ENCODE measurements at places on chromosomes 1 and 21.

GRCh38 chr1:27689423-27690173, 17.6 kb upstream of the IFI6 start:
- no peak for DNase-seq

- no peak for DNase-seq
These were observed 526.3 kb downstream of the MATN1 start for GRCh38 chr1:30196872-30197638.

GRCh38 chr1:5770981-5771765, 221.1 kb downstream of the NPHP4 start:
- DNase-seq, result no peak

DNA sequence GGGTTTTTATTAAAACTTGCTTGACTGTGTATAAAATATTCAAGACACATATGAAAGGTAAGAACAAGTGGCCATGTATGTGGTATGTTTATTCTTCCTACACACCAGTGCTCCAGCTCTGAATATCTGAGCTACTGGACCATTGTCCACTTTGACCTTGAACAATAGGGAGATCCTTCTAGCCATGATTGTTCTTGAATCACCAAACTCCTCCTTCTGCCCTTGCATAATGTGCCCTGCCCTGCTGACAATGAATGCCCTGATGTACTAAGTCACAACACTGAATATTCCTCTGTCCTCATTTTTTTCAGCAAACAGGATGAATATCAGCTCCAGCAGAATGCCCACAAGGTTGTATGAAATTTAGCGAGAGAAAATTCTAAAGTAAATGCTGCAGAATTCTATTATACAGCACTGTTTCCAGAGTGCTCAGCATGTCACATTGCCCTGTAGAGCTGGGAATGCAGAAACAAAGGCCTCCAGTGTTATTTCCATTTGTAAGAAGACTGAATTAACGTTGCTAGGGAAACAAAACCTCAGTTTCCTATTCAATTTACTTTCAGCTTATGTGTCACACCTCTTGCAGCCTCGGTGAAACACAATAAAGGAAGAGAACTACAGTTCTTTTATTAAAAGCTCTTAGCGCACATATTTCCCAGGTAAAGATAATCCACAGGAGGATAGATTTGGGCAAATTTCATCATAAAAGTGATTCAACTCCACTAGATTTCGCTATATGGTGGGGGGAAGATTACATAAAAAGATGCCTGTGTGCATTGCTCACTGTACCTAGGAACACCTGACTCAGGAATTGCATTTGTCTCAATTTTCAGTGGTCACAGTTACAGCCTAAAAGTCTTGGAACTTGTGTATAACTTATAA, 187.4 kb upstream of the ATP1B1 start:
- DNase-seq, result no peak

DNA sequence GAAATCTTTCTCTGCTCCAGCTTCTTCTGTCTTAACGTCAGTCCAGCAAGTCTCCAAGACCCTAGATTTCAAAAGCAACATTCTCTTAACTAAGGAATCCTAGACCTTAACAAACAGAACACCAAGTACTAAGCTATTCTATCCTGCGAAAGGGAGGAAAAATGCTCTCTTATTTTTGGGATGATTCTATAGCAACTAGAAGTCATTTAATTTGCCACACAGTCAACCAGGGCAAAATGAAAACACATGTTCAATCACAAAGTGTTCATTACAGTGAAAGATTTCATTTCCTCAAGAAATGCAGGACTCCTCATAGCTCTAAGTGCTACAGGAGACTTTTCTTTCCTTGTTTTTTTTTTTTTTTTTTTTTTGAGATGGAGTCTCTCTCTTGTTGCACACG, 36.2 kb upstream of the DOCK7 start:
- no peak for DNase-seq

- no peak for DNase-seq
These were observed 3.6 kb upstream of the MXRA8 start for GRCh38 chr1:1361982-1362423.

DNA sequence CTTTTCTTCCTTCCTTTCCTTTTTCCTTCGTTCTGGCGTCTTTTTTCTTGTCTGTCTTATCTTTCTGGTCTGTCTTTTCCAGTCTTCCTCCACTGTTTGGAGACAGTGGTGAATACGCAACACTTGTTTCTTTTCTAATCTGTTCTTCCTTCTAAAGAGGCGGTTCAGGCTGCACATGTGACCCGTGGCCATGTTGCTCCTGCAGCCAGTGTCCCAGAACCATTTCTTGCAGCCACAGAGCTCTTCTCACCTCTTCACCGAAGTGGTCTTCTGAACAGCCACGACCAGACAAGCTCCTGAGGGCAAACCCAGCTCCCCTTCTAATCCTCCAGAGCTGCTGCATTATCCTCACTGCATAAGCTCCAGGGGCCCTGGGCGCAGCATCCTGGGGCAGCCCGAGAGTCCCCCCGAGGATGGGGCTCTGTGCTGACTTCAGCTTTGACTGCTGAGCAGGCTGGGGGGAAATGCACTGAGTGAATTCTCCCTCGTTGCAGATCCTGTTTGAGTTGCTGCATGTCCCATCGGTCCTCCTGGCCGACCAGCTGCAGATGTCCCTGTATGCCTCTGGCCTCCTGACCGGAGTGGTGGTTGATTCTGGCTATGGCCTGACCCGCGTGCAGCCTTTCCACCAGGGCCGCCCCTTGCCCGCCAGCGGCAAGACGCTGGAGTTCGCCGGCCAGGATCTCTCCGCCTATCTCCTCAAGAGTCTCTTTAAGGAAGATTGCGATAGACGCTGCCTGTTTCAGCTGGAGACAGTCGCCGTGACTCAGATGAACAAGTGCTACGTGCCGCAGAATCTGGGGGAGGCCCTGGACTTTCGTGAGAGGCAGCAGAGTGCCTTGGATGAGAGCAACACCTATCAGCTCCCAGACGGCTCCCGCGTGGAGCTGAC, 70.4 kb downstream of the ACTL8 start:
- DNase-seq, result no peak

GRCh38 chr1:157030728-157031127, 14.8 kb downstream of the ARHGEF11 start:
- no peak for DNase-seq

DNA sequence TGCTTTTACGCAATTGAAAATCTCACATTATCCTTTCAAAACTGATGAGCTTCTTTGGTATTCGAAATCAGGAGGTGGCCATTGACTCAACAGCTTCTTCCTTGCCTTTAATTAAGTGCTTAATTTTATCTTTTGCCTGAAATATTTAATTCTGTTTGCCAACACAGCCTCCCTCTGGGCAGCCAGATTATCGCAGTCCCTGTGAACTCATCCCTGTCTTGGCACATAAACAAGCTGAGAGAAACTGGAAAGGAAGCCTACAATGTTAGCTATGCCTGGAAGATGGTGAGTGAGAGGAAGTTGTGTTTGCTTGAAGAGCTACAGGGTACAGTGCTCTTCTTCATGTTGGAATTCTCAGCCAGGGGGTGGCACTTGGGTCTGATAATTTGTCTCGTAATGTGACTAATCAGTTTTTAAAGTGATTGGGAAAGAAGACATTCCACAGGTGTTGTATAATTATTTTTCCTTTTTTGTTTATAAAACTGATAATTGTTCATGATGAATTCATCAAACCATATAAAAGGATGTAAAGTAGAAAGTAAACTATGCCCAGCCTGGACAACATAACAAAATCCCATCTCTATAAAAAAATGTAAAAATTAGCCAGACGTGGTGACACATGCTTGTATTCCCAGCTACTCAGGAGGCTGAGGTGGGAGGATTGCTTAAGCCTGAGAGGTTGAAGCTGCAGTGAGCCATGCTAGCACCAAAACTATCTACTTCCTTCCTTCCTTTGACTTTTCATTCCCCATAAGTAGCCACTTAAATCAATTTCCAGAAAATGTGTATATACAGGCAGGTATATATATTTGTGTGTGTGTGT, 90.1 kb upstream of the RAVER2 start:
- DNase-seq, result no peak

GRCh38 chr21:20026543-20026942, 971.7 kb upstream of the NCAM2 start:
- DNase-seq, result no peak

- no peak for DNase-seq
These were observed at the start of gene GRHL3 for GRCh38 chr1:24319312-24319863. Gene GRHL3 (plus strand): TSS chr1:24319357. CDS start chr1:24319552, 195 bp downstream.

DNA sequence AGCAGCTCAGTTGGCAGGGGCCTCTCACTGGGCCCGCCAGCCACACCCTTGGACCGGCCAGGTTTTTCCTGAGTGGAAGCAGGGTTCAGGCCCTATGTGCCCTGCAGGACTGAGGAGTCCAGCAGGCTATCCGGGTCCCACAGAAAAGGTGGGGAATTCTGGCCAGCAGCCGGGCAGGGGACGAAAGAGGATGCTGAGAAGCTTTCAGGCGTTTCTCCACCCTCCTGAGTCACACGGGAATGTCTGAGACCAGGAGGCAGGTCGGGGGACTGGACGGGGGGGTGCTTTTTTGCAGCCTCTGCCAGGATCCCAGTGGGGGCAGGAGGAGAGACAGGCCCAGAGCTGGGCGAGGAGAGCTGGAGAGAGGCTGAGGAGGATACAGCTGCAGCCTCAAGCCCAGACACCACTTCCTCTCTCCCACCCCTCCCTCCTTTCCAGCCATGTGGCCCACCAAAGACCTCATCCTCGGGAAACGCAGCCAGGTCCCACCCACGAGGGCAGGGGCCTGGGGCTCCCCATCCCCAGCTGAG, 105.4 kb downstream of the SPSB1 start:
- no peak for DNase-seq

DNA sequence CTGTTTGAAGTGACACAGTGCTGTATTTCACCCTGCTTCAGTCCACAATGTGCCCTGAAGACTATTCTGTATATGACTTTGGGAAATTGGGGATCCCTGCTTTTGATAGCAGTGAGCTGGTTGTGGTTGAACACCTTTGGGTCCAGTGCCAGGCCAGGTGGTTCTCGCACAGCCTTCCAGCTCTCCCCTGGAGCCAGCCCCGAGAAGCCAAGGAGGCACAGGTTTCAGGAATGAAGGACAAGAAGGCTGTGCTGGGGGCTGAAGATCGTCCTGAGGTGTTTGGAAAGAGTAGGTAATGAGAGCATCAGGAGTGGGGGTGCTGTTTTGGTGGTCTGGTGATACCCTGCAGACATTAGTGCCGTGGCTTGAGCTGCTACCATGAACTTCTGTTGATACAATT, 131.4 kb upstream of the COL6A1 start:
- DNase-seq, result no peak

DNA sequence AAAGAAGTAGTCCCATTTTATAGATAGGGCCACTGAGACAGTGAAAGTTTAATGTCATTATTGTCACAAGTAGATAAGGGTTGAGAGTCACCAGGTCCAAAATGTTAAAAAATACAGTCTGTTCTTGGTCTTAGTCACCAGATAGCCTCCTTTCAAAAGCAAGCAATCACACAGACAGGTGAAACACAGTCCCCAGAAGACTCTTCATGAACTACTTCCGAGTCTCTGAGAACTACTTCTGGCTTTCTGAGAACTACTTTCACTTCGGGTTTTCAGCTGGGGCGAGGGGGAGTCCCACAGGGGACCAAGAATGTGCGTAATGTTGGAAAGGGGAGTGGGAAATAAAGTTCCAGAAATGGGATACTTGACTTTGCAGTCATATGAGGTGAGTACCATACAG, 143.2 kb downstream of the HHIPL2 start:
- no peak for DNase-seq

- DNase-seq, result no peak
These were observed 5.2 kb upstream of the RERE start for GRCh38 chr1:8822373-8823294.

- DNase-seq, result no peak
These were observed 8.3 kb downstream of the NHLH2 start for GRCh38 chr1:115832651-115833050.

- no peak for DNase-seq
These were observed 7.0 kb upstream of the HEYL start for GRCh38 chr1:39646232-39647081.

GRCh38 chr1:18707696-18708257, 77.1 kb downstream of the PAX7 start:
- no peak for DNase-seq

- no peak for DNase-seq
These were observed 13.3 kb downstream of the ETV3L start for GRCh38 chr1:157086299-157086698.

DNA sequence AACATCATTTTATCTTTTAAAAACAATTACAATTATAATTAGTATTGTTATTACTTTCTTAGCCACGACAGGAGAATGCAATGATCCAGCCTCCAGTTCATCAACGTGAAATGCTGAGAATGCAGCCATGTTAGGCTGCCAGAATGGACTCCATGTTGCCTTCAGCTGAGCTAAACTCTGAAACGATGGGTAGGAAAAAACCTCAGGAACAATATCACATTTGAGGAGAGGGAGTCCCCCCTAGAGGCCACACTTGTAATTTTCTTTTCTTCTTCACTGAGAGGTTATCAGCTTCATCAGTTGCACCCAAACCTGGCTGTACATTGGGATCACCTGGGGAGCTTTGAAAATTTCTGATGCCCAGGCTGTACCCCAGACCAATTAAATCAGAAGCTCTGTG, 34.6 kb upstream of the DNAH14 start:
- no peak for DNase-seq

GRCh38 chr1:82903626-82904025, 1095.3 kb downstream of the TTLL7 start:
- DNase-seq, result no peak

DNA sequence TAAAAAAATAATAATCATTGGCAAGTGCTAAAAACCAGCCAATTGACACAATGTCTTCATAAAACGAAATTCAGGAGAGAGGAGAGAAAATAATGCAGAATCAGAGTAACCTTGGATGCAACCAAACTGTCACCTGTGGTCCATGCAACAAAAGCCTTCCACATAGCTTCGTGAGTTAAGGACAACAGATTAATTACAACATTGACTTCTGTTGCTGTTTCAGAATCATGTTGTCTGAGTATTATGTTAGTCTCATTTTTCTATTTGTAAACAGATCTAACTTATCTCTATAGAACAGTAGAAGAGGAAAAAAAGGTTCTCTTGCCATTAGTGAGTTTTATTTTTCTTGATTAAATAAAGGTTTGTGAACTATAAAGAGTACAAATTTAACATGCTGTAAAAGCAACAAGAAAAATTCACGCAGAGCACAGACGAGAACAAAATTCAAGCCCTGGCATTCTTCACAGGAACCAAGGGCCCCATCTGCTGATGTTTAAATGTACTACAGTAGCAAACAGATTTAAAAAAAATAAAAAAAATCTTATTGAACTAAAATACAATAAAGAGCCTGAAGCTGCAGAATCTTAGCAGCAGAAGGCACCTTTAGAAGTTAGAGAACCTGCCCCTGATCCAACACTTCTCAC, 381.1 kb upstream of the PKN2 start:
- DNase-seq, result no peak

DNA sequence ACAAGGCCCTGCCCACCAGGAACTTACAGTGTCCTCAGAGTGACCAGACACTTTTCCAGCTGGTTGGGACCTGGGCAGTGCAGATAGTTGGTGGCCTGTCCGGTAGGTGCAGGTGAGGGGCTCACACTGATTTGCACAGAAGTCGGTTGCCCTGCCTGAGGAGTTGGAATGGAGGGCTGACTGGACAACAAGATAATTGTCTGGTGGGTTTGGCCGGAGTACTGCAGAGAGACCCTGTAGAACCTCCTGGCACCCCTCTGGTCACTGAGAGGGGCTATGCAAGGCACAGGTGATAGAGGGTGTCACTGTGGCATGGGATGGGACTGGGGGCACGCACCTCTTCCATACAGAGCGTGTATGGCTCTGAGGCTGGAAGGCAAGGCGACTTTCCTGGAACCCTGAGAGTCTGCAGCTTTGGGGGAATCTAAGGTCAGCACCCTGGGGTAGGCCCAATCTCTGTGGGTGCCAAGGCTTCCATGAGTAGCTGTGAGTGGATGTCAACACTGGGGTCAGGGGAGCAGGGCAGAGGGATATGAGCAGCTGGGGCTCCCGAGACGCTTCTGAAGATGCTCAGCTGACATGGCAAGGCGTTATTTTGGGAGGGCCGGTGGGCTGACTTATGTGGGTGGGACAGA, 7.6 kb upstream of the PLA2G2D start:
- DNase-seq, result no peak

Measured in activated CD8-positive, alpha-beta memory T cell treated with anti-CD3 and anti-CD28 coated beads for 1 hour (primary cell).